Caki2 (cell line): ENCODE measurements at places on chromosomes 2 and 18.

GRCh38 chr2:131055169-131056065 lies 37.8 kb downstream of the FAM168B start:
- DNase-seq = no peak

DNA sequence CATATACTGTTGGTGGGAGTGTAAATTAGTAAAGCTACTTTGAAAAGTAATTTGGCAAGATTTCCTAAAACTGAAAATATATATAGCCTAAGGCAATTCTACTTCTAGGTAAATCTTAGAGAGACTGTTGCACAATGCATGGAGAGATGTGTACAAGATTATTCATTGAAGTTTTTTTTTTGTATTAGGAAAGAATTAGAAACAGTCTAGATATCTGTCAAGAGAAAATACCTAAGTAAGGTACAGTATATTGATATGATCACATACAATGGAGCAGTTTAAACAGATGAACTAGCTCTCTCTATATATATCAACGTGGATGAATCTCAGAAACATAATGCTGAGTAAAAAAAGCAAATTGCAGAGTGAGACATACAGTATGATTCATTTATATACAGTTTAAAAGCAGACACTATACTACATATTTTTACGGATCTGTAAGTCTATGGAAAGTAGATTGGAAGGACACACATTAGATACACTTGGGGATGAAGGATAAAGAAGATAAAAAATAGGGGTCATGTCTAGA lies 59.3 kb upstream of the ACVR1 start:
- DNase-seq = no peak

DNA sequence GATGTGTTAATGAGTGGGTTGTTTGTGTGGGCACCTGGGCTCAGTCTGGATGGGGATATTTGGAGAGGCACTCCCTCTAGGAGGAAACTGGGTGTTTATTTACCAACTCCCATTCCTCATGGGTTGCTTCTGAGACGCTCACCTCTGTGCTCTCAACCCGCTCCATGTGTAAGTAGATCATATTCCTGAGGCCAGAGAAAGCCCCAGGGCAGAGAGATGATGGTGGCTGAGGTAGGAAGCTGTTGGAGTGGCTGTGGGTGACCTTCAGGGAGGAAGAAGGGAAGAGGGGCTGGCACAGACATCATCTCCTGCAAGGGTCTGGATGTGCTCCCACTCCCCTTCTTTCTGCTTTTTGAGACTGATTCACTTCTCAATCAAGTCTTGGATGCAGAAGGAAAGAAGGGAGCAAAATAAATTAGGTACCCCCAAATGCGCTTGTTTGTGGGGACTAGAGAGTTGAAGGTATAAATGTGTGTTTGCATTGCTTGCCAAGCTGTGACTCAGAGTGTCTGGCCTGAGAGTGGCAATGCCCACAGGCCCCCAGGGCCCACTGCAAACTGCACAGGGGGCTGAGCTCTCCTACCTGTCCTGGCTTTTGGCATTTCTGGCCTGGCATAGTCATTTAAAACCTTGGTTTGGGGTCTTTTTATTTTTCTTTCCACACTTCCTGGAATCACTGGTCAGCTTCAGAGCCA lies 57.2 kb upstream of the TNP1 start:
- DNase-seq = no peak

- DNase-seq = no peak
Observed at GRCh38 chr2:115183144-115183543, 740.7 kb downstream of the DPP10 start.

DNA sequence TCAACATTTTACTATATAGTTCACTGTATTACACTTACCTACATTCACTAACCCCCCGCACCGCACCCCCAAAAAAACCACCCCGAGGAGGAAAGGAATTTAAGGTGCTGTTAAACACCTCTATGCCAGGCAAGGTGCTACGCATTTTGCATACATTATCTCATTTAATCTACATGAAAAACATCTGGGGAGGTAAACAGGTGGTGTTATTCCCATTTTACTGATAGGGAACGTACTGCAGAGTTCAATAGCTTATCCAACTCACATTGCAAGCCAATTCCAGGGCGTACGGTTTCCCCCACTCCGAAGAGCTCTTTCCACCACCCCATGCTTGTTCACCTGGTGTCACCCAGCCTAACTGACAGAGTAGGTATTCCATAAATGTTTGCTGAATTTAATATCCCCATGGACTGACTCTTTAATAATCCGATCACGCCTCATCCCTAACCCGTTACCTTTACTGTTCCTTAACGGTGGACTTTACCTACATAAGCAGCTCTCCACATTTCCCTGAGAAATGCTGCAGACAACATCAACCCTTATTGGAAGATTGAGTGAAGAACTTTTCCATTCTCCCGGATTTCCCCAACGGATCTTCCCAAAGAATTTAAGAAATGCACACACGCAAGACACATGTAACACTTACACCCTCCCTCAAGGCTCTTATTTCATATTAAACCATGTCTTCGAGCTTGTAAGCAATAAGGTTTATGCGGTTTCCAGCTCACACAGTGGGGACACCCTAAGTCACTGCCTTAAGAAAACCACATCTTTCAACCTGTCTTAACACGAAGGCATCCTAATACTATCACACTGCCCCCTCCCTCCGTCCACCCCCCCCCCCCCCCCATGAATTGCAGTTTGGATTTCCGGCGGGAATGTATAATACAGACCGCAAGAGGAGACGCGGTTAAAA lies 1.2 kb downstream of the RAPH1 start:
- DNase-seq = peak; percentile 39
